Astrocyte (in vitro differentiated cells and primary cell): ENCODE measurements at places on chromosomes 2 and 18.
A peak's percentile ranks its signal among the peaks of the same experiment; 100 is the strongest.

DNA sequence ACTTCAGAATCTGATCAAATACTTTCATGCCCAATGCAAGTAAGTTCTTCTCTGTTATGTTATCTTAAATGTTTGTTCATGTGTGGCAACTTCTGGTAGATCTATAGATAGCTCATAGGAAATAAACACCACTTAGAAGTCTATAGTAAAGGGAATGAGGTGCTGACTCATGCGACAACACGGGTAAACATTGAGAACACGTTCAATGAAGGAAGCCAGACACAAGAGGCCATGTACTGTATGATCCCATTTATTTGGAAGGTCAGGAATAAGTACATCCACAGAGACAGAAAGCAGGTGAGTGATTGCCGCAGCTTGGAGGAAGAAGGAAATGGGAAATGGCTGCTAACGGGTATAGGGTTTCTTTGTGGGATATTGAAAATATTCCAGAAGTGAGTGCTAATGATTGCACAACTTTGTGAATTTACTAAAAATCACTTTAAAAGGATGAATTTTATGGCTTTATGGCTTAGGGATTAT lies 95.4 kb downstream of the ITGB1BP1 start:
- no peak for DNase-seq

DNA sequence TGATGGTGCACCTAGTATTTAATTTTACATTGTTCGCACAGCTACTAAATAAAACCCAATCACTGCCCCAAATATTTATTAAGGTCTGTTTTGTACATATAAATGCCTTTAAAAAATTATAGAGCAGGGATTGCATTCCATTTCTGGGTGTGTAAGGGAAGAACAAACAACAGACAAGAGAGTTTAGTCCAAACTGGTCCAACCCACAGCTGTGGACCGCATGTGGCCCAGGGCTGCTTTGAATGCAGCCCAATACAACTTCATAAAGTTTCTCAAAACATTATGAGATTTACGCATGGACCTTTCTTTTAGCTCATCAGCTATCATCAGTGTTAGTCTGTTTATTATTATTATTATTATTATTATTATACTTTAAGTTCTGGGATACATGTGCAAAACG lies 114.8 kb upstream of the LRATD1 start:
- no peak for DNase-seq

DNA sequence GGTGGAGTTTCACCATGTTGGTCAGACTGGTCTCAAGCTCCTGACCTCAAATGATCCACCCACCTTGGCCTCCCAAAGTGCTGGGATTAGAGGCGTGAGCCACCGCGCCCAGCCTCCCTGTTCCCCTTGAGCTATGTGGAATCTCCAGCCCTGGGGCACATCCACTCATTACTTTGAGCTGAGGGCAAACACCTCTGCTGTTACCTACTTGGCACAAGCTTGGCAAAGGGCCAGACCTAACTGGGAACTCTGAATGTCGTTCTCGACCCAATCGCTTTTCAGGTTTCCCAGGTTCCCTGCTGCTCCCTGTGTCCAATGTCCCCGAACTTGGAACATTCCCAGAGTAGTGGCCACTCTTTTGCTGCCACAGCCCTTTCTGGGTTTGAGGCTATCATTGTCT lies 40.6 kb downstream of the CHST10 start:
- DNase-seq, result no peak

DNA sequence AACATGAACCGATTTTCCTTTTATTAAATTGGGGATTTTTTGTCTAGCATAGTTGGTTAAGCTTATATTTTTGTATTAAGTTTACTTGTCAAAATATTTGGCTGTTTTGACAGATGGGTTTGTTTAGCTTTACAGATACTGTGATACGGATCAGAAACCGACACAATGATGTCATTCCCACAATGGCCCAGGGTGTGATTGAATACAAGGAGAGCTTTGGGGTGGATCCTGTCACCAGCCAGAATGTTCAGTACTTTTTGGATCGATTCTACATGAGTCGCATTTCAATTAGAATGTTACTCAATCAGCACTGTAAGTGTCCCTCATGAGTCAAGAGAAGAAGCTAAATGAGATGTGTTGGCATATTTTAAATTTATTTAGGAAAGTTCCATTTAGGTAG lies 8.5 kb downstream of the PDK1 start:
- DNase-seq, result no peak

- peak; percentile 85 for DNase-seq
These were observed 1.2 kb downstream of the STON1 start for GRCh38 chr2:48531141-48531648.

- DNase-seq, result no peak
These were observed 1.4 kb upstream of the CCDC85A start for GRCh38 chr2:56182420-56182819.

- peak; percentile 18 for DNase-seq
These were observed 475.3 kb downstream of the RIT2 start for GRCh38 chr18:42640160-42640559.

DNA sequence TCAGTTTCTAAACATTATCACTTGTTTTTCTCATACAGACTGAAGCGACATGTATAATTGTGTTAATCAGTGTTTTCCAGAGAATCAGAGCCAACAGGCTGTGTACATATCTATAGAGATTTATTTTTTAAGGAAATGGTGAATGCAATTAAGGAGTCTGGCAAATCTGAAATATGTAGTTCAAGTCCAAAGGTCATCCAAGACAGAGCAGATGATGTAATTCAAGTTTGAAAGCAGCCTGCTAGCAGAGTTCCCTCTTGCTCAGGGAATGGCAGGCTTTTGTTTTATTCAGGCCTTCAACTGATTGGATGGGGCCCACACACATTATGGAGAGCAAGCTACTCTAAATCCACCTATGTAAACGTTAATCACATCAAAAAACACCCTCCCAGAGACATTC lies 282.6 kb downstream of the CBLN2 start:
- DNase-seq, result no peak

- DNase-seq, result peak; percentile 21
These were observed 77.0 kb upstream of the CNGA3 start for GRCh38 chr2:98269274-98269673.

GRCh38 chr2:74278176-74278575 lies 65.0 kb downstream of the SLC4A5 start:
- DNase-seq, result no peak

- peak; percentile 63 for DNase-seq
These were observed 203.8 kb downstream of the RDH14 start for GRCh38 chr2:18356676-18357075.

DNA sequence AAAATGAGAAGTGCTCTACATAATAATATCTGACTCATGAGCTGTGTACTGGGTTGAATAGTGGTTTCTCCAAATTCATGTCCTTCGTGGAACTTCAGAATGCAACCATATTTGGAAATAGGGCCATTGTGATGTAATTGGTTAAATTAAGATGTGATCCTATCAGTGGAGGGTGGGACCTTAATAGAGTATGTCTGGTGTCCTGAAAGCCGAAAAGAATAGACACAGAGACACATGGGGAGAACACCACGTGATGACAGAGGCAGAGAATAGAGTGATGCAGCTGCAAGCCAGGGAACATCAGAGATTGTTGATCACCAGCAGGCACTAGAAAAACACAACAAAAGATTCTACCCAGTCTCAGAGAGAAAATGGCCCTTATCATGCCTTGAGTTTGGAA lies 310.1 kb downstream of the EXOC6B start:
- DNase-seq, result peak; percentile 43

DNA sequence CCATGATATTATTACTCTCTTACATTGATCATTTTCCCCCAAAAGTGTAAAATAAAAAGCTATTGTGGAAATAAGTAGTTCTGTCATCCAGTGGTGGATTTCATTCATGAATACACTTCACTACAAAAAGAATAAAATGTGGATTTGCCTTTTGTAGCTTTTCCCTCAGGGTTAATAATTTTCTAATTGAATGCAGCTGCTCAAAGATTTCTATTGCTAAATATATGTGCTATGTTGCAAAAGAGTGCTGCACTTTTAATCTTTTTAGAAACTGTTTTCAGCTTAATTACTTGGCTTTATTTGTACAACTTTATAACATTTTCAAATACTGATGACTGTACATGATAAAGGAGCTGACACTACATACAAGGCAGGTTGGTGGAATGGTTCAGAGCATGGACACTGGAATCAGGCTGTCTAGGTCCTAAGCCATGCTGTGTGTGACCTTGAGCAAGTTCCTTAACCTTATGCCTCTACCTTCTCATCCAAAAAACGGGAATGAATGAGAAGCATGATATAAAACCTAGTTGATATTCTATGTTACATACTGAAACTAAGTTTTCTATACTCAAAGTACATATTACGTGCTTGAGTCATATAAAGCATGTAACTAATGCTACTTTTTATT lies 128.8 kb downstream of the THSD7B start:
- no peak for DNase-seq

DNA sequence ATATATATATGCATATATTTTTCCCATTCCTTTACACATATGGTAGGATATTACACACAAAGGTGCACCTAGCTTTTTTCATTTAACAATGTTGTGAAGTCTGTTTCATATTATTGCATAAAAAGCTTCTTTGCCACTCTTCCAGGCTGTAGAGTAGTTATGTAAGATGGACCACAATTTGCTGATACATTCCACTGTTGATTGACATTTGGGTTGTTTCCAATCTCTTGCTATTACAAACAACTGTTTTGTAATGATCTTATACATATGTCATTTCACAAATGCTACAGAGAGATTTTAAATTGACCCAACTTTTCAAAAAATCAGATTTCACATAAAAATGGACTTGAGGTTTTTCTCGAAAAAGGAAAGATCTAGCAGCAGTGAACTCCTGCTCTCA lies 301.4 kb downstream of the CDCA7 start:
- DNase-seq, result no peak

DNA sequence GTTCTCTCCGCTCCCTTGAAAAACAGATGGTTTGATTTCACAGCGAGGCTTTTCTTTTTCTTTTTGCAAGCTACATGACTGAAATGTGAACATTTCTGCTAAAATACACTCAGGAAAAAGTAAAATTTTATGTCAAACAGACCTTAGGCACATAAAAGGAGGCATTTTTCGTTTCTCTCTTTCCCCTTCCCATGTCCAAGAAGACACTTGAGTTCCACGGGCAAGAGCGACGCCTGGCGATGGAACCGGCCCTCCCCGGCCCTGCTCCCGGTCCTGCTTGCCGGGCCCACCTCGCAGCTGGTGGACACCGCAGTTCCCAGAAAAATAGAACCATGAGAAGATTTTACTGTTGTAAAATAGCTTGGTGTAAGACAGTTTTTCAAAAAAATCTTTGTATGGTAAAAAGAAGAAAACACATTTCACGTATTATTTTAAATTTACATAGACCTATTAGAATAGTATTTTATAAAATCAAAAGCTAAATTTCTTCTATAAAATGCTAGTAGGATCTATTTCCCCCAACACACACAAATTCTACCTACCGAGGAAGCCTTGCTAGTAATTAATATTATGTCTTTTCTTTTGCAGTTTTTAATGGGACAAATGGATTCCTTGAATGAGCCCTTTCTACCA lies 2.3 kb upstream of the ALKAL2 start:
- peak; percentile 65 for DNase-seq

DNA sequence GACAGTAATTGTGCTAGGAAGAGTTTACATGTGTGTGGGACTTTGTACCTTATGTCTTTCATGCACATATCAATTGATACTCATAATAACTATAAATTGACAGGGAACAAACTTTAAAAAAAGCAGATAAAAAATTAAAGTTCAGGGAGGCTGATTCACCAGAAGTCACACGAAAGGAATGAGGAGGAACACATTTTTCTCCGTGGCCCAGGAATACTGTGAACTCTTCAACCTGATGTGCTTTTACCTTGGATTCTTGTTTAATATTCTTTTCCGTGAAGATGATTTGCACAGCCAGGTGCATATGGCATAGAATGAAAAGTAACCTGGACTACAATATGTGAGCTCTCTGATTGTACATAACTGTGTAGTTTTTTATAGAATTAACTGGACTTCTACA lies 326.3 kb downstream of the CDH7 start:
- DNase-seq, result peak; percentile 2
